ENCODE measurements at places on chromosomes 6 and 20.

- DNase-seq: no peak
Measured at GRCh38 chr6:10676403-10676802, 18.0 kb downstream of the C6orf52 start.

DNA sequence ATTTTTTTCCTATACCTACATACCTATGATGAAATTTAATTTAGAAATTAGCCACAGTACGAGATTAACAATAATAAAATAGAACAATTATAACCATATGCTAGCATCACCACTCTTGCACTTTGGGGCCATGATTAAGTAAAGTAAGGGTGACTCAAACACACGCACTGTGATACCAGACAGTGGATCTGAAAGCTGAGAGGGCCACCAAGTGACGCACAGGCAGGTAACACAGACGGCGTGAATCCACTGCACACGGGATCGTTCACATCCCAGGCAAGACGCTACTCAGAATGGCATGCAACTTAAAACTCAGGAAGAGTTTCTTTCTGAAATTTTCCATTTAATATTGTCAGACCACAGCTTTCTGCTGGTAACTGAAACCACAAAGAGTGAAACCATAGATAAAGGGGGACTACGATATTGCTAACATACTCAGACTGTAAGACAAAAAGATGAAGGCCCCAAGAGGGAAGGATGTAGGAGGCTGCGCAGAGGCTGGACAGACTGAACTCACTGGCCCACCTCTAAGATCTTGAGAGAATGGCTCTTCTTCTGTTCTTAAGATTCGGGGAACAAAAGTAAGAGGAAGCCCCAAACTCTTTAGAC is 17.9 kb downstream of the RRBP1 start:
- no peak for DNase-seq

- no peak for DNase-seq
Measured at GRCh38 chr6:156280065-156280464, 497.1 kb upstream of the ARID1B start.

DNA sequence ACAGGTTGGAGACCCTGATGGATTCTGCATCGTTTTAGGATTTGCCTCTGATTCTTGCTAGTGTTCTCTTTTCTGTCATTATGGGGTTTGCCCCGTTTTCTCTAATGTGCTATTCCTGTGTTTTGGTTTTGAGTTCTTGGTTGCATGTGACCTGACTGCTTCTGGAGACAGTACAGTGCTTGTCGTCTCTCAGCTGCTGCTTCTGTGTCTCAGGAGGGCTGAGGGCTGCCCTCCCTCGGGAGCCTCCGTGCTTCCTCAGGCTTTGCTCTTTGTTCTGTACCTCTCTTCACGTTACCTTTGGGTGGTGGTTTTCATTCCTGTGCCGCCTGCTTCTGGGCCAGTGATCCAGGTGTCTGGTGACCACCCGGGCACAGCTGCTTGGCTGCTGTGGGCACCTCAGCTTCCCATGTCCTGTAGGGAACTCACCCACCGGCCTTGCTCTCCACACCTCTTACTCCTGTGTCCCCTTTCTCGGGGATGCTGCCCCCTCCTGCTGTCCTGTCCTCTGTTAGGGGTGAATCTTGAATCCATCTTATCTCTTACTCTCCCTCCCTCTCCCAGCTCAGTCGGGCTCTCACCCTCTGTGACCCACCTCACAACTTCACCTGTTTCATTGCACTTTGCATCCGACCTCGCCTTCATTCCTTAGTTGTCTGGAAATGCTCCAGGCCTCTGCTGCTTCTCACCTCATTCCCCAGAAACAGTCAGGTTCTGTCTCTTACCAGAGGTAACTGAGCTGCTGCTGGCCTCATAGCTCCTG is 33.2 kb downstream of the PANK2 start:
- DNase-seq: no peak

GRCh38 chr6:90434094-90434493 is 137.5 kb upstream of the BACH2 start:
- DNase-seq: no peak

DNA sequence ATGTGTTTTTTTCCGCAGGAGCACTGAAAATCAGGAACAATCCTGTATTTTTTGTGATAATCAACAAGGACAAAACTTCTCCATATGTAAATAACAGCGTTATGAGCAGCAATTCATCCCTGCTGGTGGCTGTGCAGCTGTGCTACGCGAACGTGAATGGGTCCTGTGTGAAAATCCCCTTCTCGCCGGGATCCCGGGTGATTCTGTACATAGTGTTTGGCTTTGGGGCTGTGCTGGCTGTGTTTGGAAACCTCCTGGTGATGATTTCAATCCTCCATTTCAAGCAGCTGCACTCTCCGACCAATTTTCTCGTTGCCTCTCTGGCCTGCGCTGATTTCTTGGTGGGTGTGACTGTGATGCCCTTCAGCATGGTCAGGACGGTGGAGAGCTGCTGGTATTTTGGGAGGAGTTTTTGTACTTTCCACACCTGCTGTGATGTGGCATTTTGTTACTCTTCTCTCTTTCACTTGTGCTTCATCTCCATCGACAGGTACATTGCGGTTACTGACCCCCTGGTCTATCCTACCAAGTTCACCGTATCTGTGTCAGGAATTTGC is at the start of gene TAAR6:
TSS of gene TAAR6 (plus strand) at position 102 of the 557 bp plus-strand sequence. CDS start at position 102, 0 bp downstream.
- DNase-seq: no peak

- DNase-seq: no peak
Measured at GRCh38 chr6:153032255-153032882, 29.9 kb upstream of the MTRF1L start.

DNA sequence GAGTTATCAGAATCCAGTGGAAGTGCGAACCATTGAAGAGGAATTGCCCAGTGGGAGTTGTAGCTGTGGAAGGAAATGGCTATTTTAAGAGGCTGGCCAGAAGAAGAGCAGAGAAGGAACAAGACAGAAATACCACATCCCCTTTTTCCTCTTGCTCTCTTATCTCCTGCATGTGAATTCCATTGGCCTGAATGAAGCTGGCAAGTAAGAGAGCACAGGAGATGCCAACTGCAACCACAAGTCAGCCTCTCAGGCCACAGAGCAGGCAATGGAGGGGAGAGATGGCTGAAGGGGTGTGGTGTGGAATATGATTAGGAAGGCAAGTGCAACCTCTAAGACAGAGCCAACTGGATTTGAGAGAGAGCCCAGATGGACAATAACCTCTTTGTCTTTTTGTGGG is 362.7 kb upstream of the IMPG1 start:
- peak; percentile 34 for DNase-seq

DNA sequence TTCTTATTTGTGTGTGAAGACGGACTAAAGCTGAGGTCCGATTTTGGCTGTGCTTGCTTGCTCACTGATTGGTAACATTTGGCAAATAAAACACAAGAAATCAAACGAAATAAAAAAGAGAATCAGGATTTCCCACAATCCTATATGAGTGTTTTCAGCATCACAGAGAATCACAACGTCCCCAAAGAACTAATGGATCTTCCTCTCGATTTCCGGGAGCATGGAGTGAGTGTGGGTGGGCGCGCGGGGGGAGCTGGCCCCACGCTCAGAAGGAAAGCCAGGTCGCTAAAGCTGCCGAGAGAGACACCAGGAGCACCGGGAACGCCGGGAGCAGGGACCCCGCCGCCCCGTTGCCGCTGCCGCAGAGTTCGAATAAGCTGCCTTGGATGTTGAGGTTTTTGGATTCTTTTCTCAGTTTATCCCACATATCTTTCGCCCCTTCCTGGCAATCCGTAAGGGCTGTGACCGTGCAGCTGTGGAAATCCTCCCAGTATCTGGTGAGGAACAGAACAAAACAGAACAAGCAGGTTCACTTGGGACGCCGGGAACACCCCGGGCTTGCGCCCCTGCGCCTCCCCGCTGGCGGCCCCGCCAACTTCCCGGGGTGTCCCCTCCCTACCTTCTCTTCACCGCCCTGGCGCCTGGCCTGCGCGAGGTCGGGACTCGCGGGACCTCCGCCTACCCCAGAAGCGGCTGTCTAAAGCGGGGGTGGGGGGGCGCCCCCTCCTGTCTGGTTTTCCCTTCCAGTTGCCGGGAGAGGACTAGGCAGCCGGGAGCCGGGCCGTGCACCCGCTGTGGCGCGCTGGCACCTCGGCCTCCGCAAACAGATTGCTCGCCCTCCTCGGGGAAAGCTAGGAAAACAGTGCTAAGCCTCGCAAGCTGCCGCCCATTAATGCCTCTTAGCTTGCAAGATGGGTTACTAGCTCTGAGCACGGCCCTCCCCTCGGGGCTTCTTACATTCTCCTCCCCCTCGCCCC is 7.7 kb downstream of the NRN1 start:
- peak; percentile 46 for DNase-seq

DNA sequence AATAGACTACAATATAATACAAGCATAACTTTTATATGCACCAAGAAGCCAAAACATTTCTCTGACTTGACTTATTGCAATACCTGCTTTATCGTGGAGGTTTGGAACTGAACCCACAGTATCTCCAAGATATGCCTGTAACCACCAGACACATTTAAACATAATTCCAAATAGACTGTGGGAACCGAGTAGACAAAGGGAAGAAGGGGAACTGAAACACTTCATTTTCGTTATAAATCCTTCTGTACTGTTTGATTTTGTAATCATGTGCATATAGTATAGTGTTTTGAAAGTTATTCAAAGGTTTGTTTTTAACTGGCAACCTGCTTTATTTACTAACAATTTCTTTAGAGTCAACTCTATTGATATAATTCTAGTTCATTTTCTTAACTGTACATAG is 154.9 kb upstream of the BEND6 start:
- no peak for DNase-seq

- no peak for DNase-seq
Measured at GRCh38 chr6:168596344-168596743, 155.4 kb downstream of the SMOC2 start.

- no peak for DNase-seq
Measured at GRCh38 chr6:1215023-1215422, 96.9 kb upstream of the FOXQ1 start.

DNA sequence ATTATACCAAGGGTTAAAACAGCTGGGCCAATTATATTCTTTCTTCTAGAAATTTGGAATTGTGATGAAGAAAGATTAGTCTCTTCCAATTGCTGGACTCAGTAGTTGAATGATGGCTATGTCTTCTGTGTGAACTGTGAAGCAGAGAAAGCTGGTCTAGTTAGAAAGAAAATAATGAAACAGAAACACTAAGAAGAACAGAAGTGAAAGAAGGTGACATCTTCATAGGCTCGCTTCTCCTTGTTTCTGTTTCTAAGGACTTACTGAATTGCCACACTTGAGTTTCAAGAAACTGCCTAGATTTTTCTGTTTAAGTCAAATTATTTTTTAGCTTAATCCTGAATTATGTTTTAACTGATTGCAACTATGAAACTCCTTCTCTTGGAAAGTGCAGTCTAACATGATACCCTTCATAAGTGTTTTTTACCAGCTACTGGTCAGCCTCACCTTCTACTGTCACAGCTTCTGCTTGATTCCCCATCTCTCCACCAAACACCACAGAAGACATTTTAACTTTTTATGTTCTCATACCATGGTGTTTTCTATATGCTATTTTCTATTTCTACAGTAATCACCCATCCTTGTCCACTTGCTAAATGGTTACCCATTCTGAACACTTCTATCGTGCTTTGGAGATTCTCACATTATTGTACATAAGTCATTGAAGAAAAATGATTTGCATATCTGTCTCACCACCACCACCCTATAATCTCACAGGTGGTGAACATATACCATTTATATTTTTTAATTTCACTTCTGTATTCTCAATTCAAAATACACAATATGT is 268.8 kb downstream of the GRIK2 start:
- no peak for DNase-seq

- no peak for DNase-seq
Measured at GRCh38 chr6:159718634-159719033, 8.7 kb upstream of the WTAP start.

- no peak for DNase-seq
Measured at GRCh38 chr6:82380566-82381185, 17.1 kb downstream of the TPBG start.

GRCh38 chr6:106997392-106998158 is 23.0 kb upstream of the CD24 start:
- DNase-seq: peak; percentile 37

DNA sequence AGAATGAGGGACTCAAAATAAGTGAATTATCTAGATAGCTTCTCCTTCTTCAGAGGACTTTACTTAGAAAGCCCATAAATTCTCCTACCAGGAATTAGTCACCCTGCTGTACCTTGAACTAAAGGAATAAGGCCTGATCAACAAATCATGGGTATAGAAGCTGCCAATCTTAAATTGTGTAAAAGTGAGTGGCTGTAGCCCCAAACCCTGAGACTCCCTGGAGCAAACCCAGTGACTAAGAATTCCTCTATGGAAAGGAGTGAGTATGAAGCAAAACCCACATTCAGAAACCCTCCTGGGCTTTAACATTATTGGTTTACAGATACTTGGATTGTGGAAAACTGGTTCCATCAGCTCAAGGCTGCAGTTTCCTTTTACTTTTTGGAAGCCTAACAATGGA is 285.8 kb upstream of the TBX18 start:
- no peak for DNase-seq

- peak; percentile 16 for DNase-seq
Measured at GRCh38 chr6:10585209-10585845, 64.2 kb downstream of the GCNT2 start.

DNA sequence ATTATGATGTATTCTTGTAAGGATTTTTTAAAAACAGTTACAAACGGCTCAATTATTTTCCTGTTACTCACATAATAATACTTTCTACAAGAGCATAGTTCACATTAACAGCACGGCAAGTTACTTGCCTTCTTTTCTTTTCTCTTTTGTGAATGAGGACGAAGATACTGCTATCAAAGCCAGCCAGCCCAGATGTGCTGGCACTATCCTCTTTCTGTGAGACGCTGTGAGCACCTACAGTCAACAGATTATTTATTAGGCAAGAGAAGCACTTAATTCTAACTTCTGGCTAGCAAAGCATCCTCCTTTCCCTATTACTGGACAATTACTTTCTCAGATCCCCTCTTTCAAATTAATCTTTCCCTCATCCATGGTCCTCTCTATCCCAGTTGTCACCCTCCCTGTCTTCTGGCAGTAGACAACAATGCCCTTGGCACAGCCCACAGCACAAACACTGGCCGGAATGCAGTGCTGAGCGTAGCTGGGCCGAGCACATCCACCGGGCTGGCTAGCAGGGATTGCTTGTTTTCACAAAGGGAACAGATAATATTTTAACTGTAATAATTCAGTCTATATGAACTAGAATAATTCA is 262.1 kb downstream of the FOXC1 start:
- DNase-seq: no peak

DNA sequence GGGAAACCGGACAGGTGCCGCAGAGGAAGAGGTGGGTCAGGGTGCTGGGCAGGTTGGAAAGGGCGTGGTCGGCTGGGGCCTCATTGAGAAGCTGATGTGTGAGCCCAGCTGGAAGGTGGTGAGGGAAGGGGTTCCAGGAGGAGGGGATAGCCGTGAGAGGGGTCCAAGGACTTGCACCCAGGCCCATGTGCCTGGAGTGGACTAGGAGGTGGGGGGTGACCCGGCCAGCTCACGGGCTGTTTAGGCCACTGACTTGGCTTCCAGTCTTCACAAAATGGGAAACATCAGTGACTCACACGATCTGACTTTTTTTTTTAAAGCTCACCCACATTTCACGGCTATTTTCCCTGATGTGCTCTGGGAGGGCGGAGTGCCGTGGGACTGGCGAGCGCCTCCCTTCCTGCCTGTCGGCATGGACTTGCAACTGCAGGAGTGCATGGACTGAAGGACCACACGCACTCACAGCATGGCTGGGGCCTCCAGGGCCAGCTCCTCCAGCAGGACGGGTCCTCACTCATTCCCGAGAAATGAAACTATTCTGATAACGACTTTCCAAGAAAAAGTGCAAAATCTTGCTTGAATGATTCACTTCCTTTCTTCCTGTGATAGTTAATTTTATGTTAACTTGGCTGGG is 13.5 kb upstream of the PDE10A start:
- peak; percentile 67 for DNase-seq

Data from MG63 (cell line).